ENCODE measurements at places on chromosomes 7 and 10. TPM values are rescaled to one million over a fixed set of nuclear protein-coding genes. Genes with fewer than 3 reads are reported as not detected.
A peak's percentile ranks its signal among the peaks of the same experiment; 100 is the strongest.

- DNase-seq, result no peak
Measured at GRCh38 chr10:14875941-14876340, 2.7 kb upstream of the SUV39H2 start.

DNA sequence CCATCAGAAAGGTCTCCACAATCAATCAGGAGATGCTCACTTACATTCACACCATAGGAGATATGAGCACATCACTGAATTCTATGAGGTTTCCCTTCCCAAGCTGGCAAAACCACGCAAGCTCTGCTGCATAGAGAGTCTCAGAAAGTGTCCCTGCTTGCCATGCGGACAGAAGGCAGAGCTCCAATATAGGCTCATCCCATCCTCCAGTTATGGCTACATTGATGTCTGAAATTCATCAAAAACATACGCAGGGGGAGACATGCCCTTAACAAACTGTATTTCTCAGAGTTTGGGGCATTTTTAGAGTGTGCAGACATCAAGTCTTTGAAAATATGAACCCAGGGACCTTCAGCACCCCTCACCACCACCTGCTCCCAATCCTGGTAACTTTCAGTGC, 2.9 kb downstream of the C10orf90 start:
- no peak for DNase-seq

DNA sequence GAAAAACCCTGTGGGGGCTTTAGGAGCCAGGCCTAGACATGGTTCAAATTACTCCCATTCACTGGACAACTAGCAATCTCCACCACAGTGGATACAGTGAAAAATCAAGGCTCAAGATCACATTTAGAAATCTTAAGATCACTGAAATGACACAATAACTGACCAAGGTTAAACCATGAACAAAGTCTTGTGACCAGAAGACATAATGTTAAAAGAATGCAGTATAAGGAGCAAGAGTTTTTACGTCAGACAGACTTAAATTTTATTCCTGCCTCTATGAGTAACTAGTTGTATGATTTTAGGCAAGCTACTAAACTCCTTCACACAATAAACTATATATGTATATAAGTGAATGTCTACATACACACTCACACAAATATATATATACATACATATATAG, 68.5 kb downstream of the MICU1 start:
- no peak for DNase-seq

GRCh38 chr7:112873831-112874553, 83.8 kb upstream of the TMEM168 start:
- DNase-seq, result no peak

- no peak for DNase-seq
Measured at GRCh38 chr7:149063476-149063875, 27.0 kb downstream of the ZNF786 start.

DNA sequence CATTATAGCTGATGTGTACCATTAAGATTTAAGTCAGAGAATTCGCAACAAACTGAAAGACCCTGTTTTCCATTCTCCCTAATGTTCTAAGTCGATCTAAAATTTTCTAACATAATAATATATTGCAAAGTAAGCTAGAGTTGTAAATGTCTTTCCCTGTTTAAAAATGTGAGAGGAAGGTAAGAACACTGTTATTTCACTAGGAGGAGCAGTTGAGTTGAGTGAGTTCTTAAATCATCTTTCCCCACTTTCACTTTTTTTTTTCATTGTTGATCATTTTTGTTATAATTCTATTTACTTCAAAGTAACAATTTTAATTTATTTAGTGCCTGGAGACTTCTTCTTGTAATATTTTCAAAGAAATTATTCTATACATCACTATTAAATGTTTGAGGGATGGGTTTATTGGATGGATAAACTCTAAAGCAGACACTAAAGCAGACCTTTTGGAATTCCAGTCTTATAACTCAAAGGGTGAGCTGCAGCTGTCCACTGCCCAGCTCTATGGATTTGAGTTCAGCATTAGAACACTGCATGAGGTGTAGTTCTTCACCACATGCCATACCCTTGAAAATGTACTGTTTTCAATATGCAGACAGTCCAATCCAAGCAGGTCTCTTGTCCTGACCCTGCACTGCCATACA, 181.3 kb upstream of the FZD1 start:
- DNase-seq, result no peak

GRCh38 chr7:105132835-105133234, 118.8 kb downstream of the KMT2E start:
- no peak for DNase-seq

NUTM2E gene
- total RNA-seq, result 0.15 TPM

AGAP3 gene
- 76.0 TPM for total RNA-seq

CYP2C19 gene
- 0.14 TPM for total RNA-seq

GRCh38 chr7:39825401-39825980, 124.6 kb upstream of the CDK13 start:
- no peak for DNase-seq

- DNase-seq, result peak; percentile 60
Measured at GRCh38 chr7:1136841-1137516, 23.0 kb downstream of the ZFAND2A start.

DNA sequence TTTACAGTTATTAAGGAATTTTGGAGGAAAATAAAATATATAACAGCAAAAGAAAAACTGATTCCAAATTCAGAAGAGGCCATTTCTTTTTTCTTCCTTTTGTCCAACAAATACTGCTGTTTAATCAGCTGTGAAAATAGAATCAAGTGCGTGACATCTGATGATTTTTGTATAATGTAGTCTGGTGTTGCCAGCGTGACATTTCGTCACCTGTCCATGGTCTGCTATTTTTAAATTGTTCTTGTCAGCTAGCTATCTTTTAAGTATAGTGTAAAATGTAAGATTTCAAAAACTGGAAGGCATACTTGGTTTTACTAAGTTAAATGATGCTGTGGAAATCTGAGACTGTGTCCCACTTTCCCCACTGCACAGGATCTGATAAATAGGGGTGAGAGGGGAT, 105.9 kb downstream of the CPEB3 start:
- DNase-seq, result no peak

DNA sequence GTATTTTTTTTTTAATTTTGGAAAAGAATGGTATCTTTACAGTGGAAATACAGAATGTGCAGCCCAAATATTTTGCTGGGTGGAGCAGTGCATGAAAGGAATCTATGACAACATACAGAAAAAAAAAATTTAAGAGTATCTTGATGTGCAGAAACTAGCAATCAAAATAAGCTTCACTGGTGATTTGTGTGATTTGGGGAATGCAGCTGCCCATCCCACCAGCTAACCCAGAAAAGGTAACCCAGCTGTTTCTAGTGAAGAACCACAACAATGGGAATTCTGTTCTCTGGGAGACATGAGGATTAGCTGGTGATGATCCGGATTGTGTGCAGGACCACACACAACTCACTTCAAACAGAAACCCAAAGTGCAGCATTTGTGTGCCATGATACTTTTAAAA, 375.5 kb downstream of the SEMA3D start:
- DNase-seq, result no peak

PRF1 gene
- not detected for total RNA-seq

SMKR1 gene
- total RNA-seq, result not detected

DNA sequence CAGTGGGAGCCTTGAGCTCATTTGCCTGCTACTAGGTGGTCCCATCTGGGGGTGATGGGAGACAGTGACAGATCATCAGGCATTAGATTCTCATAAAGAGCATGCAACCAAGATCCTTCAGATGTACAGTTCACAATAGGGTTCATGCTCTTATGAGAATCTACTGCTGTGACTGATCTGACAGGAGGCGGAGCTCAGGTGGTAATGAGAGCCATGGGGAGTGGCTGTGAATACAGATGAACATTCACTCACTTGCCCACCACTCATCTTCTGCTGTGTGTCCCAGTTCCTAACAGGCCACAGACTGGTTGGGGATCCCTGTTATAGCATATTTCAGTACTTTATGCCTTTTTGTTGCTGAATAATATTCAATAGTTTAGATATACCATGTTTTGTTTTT, 6.6 kb upstream of the UBE2D1 start:
- DNase-seq, result no peak

SFRP5 gene
- total RNA-seq, result 1.9 TPM

GRCh38 chr7:12655161-12655560, 32.3 kb upstream of the ARL4A start:
- no peak for DNase-seq

SLC13A1 gene
- total RNA-seq, result not detected

DNA sequence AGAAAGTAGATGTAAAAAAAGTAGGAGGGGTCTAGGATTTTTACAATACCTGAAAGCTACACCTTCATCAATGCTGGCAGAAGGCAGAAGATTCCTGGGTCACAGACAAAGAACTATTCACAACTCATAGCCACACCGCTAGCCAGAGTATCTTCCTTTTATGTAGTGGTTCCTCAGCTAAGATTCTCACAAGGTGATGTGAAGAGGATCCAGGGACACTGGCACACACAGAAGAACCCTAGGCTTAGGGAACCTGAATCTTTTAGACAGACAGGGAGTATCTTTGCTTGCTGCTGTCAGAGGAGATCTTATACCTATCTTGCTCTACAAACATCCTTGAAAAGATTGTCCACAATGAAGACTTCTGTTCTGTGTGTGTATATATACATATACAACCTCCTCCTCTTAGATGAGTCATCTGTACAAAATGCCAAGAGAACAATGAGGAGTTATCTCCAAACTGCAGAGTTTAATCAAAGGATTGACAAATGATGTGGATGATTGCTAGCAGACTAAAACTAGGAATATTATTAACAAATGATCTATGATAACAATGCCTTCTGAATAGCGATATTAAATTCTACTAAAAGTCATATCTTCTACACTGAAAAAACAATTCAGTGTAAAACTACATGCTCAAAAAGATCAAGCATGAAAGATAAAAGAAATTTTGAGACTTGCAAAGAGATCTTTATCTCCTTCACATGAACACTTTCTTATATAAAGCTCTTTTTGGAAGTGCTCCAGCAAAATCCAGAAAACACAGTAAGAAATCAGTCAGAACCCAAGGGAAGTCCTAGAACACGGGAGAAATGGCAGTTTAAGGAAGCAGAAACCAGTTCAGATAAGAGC, 409.3 kb downstream of the PARD3 start:
- no peak for DNase-seq

- DNase-seq, result no peak
Measured at GRCh38 chr7:37065779-37066271, 341.5 kb upstream of the AOAH start.
